NCI-H2107 (cell line): ENCODE measurements at places on chromosomes 11 and 22.

- DNase-seq = no peak
Observed at GRCh38 chr22:34992672-34993071, 73.3 kb upstream of the ISX start.

DNA sequence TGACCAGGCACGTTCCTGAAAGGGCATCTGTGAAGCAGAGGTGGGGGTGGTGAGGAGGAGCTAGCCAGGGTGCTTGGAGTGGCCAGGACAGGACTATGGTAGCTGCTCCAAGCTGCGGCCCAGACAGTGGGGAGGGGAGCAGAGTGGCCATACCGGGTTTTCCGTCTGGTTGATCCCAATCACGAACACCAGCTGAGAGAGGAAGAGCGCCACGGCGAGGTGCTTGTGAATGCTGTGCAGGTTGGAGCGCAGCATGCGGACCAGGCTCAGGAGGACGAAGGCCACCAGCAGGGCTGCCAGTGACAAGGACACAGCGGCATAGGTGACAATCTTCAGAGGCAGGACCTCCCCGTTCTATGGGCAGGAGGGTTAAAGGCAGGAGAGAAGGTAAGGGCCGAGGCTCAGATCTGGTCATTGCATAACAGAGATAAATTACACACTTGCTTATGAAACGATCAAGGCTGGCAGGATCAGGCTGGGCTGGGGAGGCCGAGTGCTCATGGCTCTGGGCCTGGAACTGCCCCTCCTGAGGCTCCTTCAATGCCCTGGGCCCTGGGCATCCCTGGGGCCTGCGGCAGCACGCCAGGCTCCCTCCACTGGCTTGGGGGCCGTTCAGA is 41.5 kb downstream of the TRMU start:
- DNase-seq = no peak

- no peak for DNase-seq
Observed at GRCh38 chr11:132520199-132520598, 1012.1 kb downstream of the OPCML start.

DNA sequence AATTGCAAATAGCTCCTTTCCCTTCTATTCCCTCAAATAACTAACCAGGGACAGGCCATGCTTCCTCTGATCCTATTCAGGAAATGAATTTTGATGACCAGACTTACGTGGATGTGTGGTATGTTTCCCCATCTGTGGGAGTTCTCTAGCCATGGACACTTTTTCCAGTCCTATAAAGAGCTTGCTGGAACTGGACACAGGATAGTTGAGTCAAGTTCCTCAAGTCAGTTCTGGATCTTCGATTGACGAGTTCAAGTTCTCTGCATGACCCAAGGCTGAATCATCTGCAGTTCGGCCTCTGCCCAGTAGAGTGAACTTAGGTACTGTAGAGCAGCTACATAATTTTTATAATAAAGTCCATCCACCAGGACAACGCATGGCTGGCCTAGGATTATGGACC is 52.7 kb upstream of the CCND1 start:
- no peak for DNase-seq

DNA sequence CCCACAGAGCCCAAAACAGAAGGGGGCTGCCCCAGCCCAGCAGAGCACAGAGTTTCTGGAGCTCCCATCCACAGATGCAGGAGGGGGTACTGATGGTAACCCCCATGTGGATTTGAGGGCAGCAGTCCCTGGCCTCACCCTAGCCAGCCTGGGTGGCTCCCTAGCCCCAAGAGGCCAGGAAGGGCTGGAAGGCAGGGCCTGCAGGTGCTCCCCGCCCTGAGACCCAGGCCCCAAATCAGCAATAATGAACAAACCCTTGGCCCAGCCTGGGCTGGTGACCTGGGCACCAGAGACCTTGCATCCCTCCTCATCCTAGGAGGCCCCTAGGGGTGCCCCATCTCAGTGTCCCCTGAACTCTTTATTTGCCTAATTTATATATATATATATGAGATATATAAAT is 61.6 kb downstream of the MORC2 start:
- no peak for DNase-seq

- no peak for DNase-seq
Observed at GRCh38 chr11:88480223-88480622, 142.7 kb upstream of the CTSC start.

DNA sequence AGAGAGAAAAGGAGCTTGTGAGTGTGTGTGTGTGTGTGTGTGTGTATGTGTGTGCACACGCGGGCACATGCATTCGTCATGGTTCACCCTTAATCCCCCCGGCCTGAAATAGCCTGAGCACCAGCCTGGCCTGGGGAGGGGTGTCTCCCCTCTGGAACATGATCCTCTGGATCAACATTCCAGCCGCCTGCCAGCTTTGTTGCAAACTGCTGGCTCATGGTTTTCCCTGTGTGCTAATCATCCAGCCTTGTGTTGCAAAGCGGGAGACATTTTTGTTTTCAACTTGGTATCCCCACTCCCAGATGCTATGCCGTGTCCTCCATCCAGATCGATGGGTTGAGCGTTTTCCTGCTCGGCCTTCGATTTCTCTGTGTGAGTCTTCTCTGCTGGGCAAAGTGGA is 94.3 kb downstream of the FEZ1 start:
- no peak for DNase-seq

DNA sequence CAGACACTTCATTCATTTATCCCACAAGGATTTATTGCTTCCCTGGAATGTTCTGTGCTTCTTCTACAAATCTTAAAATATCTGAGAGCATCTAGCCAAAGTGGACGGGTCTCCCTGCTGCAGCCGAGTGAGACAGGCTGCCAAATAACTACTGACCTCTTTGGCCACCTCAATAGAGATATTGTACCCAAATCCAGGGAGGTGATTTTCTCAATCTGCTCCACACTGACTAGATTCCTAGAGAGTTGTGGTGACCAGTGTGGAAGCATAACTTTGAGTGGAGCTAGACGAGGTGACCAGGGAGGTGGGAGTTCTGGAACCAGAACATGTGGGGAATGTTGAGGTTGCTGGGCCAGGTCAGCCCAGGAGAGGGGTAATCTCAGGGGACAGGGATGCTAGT is 77.5 kb downstream of the THAP12 start:
- no peak for DNase-seq

GRCh38 chr22:48784701-48785503 is 1042.8 kb downstream of the BRD1 start:
- no peak for DNase-seq

GRCh38 chr11:7844521-7844920 is 47.8 kb upstream of the OR5P2 start:
- DNase-seq = no peak

GRCh38 chr11:84384731-84385130 is 1098.6 kb upstream of the CCDC90B start:
- DNase-seq = no peak

DNA sequence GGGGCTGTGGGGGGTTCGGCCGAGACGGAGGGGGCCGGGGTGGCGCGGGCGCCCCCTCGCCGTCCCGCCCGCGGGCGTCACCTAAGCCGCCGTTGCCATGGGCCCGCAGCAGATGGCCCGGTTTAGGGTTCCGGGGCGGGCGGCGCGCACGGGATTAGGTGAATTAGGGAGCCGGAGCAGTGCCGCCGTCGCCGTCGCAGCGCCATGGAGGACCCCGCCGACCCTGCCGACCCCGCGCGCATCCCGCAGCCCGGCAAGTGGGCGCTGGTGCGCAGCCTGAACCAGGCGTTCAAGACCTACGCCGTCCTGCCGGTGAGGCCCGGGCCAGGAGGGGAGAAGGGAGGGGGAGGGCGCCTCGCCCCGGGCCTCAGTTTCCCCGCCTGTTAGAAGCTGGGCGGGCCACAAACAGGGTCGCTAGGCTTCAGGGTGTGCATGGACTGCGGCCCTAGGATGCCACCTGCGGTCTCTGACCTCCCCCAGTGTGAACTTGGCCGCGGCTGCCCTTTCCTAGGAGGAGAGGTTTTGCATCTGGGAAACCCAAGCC is 10.1 kb downstream of the MYO7A start:
- DNase-seq = no peak

- DNase-seq = no peak
Observed at GRCh38 chr11:59865031-59865430, 1.3 kb downstream of the TCN1 start.

GRCh38 chr22:21000987-21001600 is 824 bp downstream of the THAP7 start:
- DNase-seq = no peak

DNA sequence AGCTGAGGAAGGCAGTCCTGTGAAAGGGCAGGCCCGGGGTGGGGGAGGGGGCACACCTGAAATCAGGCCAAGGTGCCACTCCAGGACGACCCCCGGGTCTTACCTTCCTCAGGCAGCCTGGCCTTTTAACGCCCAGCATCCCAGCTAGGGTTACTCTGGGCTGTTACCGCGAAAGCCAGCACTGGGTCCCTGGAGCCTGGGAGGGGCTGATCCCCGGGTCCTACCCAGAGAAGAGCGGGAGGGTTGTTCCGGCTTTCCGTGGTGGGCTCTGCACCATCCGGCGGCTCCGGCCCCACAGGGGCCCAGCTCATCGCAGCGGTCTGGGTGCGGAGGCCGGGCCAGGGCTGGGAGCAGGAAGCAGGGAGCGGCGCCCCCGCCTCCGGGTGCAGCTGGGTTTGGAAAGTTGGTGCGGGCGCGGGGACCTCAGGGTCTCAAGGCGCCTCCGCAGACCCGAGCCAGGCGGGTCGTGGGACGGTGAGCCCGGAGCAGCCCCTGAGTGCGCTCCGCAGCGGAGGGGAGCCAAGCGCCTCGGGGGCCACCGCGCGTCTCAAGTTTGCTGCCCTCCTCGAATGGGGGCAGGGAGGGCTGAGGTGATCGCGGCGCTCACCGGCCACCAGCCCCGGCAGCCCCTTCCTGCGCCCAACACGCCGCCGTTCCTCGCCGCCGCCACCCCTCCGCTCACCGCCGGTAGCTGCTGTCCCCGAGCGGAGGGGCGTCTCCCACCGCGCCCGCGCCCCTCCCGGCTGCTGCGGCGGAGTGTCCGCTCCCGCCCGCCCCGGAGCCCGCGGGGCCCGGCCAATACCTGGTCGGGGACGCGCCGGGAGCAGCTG is 831 bp downstream of the CHST1 start:
- no peak for DNase-seq

- no peak for DNase-seq
Observed at GRCh38 chr11:8337130-8337795, 73.6 kb upstream of the LMO1 start.

DNA sequence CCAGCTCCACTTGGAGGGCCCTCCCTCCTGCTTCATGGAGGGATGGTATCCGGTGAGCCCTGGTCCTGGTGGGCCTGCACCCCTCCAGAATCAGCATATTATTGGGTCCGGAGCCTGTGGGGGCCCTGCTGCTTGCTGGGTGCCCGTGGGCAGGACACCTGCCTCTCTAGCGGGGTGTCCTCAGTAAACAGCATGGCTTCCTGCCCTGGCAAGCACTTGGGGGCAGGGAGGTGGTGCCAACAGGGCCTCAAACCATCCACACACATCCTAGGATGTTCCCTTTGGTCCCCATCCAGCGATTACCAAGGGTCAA is 108.3 kb downstream of the CTTN start:
- DNase-seq = no peak

GRCh38 chr22:49770547-49771265 is 57.0 kb downstream of the BRD1 start:
- no peak for DNase-seq

GRCh38 chr11:47967577-47968525 is 12.5 kb upstream of the PTPRJ start:
- DNase-seq = no peak

- no peak for DNase-seq
Observed at GRCh38 chr11:6855971-6856541, 6.8 kb upstream of the OR10A2 start.

DNA sequence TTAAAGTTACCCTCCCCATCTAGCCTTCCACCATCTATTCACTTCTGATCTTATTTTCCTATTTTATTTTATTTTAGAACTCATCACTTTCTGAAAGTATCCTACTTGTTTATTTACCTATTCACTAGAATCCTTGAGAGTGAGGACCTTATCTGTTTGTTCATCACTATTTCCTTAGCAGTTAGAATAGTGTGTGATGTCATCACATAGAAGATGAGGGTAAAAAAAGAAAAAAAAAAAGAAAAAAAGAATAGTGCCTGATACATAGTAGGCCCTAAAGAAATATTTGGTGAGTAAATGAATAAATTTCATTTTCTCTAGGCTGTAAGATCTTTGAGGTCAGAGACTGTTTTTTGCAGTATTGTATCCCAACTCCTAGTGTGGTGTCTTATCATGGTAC is 36.7 kb downstream of the PAAF1 start:
- DNase-seq = no peak

GRCh38 chr22:16969508-16970327 is 38.3 kb downstream of the GAB4 start:
- DNase-seq = no peak

- no peak for DNase-seq
Observed at GRCh38 chr11:107699371-107700285, 12.2 kb downstream of the SLN start.

- no peak for DNase-seq
Observed at GRCh38 chr11:46506483-46506791, 87.4 kb downstream of the AMBRA1 start.

DNA sequence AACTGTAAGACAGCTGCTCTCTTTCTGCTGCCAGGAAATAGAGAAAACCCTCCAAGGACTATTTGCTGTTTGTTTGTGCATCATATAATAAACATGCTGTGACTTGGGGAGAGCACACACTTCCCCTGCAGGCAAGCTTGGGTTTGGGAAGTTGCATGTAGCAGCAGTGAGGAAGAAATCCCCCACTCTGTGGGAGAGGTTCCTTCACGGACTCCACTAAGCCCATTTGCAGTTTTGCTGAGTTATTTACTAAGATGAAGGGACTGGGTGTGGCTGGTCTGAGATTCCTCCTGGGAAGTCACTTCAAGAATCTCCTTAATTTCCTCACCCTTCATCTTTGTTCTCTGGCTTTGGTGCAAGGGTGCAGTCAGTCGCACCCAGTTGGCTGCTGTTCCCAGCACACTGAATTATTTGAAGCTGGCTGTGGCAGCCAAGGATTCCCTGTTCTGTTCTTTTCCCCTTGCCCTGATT is 104.9 kb downstream of the ARFGAP2 start:
- no peak for DNase-seq

- DNase-seq = no peak
Observed at GRCh38 chr11:113613619-113614018, 92.5 kb downstream of the TMPRSS5 start.

- DNase-seq = no peak
Observed at GRCh38 chr22:46061501-46062231, 84.7 kb upstream of the WNT7B start.

DNA sequence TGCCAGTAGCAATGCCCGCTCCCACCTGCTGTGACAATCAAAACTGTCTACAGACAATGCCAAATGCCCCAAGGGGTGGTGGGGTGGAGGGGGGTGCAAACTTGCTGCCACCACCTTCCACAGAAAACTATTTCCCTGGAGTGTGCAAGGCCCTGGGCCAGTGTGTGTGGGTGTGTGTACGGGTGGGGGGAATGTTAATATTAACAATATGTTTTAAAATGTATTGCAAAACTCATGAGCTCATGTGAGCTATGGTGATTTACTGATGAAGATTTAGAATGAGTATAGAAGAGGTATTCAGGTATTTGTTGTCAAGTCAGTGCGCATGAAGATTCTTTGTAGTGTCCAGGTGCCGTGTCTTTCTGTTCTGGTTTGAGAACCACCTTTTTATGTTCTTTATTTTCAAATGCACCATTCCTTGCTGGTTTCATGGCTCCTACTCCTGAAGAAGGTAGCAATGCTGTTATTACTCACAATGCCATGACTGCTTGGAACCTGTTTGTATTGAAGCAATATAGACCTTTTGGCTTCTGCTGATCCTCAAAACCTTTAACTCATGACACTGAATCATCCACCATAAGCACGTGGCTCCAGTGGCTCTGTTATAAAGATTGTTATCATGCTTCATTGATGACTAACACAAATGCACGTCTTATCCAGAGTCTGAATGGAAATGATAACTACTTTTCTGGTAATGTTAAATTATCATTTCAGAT is 29.9 kb upstream of the AQP11 start:
- no peak for DNase-seq
